Stimulated activated CD4-positive, alpha-beta T cell treated with anti-CD3 and anti-CD28 coated beads, Interleukin-12 subunit alpha, Interleukin-12 subunit beta, amount 100 ng/mL, for 24 hours (primary cell): ENCODE measurements at places on chromosomes 3 and 15.

GRCh38 chr15:26970712-26971210 lies at the start of gene GABRG3:
Gene GABRG3, plus strand, starts transcription at chr15:26971181.
- DNase-seq: no peak

GRCh38 chr3:16609927-16610580 lies 4.8 kb upstream of the DAZL start:
- no peak for DNase-seq

DNA sequence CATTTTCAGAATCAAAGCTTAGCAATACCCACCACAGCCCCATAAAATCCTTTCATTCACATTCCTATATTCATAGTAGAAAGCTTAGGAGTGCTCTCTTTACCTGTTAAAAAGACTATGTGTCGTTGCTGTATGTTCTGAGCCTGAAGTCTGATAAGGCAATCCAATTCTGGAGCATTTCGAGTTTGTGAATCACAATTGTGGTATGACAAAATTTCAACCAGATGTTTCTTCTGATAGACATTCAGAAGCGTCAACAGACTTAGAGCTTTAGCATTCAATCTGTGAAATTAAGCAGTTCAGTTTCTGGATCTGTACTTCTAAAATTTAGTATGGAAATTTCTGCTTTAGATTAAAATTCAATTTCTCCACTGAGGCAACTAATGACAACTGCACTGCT lies 58.3 kb downstream of the TASOR start:
- no peak for DNase-seq

GRCh38 chr3:111385971-111386495 lies 156.0 kb upstream of the CD96 start:
- no peak for DNase-seq

- no peak for DNase-seq
Measured at GRCh38 chr3:148428862-148429605, 268.7 kb upstream of the AGTR1 start.

DNA sequence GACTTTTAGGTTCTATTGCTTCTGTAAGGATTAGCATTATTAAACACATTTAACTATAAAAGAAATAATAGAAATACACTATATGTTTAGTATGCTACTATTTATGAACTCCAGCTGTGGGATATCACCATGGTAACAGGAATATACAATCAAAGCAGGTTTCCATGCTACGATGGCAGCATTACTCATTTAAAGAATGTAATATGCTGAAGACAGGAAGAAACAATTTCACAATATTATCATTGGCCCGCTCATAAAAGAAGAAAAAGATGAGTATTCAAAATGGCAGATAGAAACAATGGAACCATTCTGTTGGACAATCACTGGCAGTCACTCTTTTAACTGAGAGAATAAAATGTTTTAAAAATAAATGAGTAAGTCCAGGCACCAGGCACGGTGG lies 153.4 kb downstream of the CBLB start:
- DNase-seq: no peak

DNA sequence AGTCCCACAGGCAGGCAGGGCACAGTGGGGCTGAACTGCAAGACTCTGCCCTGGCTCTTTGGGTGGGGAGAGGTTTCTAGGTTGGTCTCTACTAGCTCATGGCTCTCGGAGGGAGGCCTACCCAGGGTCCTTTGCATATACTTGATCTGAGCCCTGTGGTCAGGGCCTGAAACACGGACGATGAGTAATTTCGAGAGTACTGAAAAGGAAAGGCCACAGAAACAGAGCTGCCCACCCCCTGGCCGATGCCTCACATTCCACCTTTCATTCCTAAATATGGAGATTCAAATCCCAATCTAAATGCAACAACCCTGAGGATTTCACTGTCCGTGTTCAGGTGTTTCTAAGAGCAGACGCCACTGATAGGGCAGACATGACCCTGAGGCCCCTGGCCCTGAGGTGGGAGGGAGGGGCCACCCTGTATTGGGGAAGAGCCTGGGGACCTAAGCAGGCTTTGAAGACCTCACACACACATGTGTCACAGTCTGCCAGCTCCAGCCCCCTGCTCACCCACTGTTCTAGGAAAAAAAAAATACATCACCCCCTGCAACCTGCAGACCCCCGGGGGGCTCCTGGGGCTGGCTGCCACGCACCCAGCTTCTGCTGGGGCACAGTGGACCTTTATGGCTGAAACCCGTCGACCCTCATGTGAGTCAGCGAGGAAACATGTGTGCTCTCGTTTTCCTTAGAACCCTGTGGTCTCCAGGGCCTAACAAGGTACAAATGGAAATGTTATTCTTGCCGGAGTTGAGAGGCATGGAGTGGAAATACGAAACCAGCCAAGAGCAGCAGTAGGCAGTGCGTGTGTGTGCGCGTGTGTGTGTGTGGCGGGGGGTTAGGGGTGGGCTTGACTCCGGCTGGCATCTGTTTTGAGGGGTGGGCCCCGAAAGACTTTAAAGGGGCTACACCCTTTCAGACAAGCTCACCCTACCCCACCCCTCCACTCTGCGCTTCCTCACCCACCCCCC lies 112.7 kb downstream of the CHSY1 start:
- no peak for DNase-seq

DNA sequence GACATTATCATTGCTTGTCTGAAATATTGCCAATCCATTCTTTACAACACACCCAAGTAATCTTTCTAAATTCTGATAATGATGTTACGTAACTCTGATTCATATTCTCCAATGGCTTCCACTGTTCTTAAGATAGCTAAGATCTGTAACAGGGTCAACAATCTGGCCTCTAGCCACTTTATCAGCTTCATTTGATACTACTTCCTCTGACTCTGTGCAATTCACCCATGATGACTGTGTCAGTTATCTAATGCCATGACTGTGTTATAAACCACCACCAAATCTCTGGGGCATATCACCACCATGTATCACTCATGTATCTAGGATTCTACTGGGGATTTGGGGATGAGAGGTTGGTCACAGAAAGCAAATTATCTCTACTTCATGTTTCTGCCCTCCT lies 44.0 kb downstream of the CD200 start:
- DNase-seq: no peak

GRCh38 chr3:37052860-37053259 lies 59.5 kb downstream of the MLH1 start:
- DNase-seq: no peak

DNA sequence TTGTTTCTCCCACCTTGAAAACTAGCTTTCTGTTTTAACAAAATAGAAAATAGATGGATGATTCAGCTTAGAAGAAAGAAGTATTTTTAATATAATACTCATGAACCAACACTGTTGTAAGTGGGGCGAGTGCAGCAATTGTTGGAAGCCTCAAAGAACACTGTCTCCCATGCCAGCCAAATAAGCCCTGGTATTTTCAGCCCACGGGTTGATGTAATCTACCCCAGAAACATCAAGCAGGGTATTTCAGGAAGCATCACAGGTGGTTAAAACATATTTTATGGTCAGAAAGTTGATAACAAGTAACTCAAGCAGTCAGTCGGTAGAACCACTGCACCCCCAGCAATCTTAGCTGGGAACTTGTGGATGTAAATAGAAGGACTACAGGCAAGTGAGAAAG lies 115.9 kb downstream of the SV2B start:
- no peak for DNase-seq

DNA sequence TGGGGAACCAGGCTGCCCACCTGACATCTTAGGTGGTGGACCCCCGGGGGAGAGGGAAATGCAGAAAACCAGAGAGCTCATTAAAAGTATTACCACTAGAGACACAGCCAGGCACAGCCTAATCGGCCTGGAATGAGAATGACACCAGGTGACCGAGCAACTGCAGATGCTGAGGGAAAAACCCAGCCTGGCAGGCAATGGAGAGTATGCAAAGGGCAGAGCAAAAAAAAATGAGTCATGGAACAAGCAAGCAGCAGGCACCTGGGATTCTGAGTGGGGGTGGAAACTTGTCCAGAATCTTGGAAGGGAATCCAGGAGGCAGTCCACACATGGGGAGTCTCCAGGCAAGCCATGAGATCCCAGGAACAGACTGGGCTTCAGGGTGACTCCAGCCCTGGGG lies 183.7 kb upstream of the LRRN1 start:
- no peak for DNase-seq

GRCh38 chr3:191997093-191997492 lies 536.1 kb downstream of the PYDC2 start:
- DNase-seq: no peak

GRCh38 chr3:15174953-15175352 lies 31.1 kb upstream of the CAPN7 start:
- DNase-seq: no peak

- no peak for DNase-seq
Measured at GRCh38 chr3:27960133-27960532, 238.0 kb upstream of the EOMES start.

GRCh38 chr3:29759411-29760225 lies 478.7 kb downstream of the RBMS3 start:
- DNase-seq: no peak

GRCh38 chr3:125166599-125167136 lies 45.9 kb downstream of the SLC12A8 start:
- no peak for DNase-seq

GRCh38 chr3:9732080-9732739 lies 675 bp downstream of the BRPF1 start:
- no peak for DNase-seq

GRCh38 chr3:59321881-59322540 lies 272.2 kb upstream of the CFAP20DC start:
- no peak for DNase-seq

- DNase-seq: no peak
Measured at GRCh38 chr15:41987925-41988275, 15.5 kb upstream of the EHD4 start.

- DNase-seq: no peak
Measured at GRCh38 chr3:8732413-8732812, 1.2 kb upstream of the CAV3 start.

GRCh38 chr3:54621184-54621583 lies 306.7 kb downstream of the LRTM1 start:
- no peak for DNase-seq

DNA sequence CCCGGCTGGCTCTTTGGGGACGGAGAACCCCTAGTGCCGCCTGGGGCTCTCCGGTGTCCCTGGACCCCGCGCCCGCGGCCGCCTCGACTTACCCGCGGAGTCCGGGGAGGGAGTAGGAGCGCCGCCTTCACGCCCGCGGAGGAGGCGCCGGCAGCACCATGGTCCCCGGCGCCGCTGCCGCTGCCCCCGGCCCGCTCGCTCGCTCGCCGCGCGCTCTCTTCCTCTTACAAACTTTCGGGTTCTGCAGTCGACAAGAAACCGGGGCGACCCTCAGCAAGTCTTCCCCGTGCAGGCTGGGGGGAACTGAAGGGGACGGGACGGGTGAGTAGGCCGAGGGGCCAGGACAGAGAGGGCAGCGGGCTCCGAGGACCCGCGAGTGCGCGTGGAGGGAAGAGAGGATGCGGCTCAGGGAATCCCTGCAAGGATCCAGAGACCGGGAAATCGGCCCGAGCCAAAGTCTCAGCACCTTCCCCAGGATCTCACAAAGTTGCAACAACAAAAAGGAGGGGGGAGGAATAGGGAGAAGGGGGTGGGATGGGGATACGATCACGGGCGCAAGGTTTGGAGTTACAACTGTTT lies 2.0 kb downstream of the FOXP1 start:
- DNase-seq: peak; percentile 13

- no peak for DNase-seq
Measured at GRCh38 chr15:49309889-49310288, 113.2 kb upstream of the FGF7 start.
